ENCODE measurements at places on chromosomes 12 and 14.

DNA sequence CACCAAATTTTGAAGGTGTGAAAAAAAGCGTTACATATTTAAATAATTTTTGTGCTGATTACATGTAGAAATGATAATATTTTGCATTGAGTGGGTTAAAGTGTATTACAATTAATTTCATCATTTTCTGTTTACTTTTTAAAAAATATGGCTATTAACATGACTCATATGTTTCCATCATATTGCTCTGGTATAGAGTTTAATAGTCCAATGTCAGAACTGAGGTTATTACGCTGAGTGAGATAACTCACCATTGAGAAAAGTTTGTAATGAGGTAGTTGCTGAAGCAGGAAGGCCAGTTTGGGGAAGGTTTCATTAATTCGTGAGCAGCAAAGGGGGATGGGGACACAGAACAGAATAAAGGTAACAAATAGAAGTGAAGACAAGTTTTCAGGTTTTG lies 865.7 kb upstream of the MGAT4C start:
- DNase-seq = no peak

GRCh38 chr12:101619026-101619786 lies 24.4 kb downstream of the MYBPC1 start:
- DNase-seq = no peak

DNA sequence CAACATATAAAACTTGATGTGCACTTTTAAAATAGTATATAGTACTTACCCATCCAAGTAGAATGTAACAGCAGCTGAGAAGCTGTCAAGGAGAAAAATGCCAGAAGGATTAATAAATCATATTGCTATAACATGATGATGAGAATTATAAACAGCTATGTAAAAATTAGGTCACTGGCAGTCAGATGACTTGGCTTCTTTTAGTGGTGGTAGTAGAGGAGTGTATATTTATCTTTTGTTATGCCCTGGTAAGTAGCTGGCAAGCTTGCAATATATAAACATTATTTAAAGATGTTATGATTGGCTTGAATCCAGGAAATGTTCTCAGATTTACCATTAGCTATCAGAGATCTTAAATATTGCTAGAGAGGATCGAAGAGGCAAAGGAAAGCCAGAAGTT lies 471.0 kb upstream of the MGAT4C start:
- no peak for DNase-seq

GRCh38 chr12:2267703-2268470 lies 215.1 kb downstream of the CACNA1C start:
- DNase-seq = no peak

DNA sequence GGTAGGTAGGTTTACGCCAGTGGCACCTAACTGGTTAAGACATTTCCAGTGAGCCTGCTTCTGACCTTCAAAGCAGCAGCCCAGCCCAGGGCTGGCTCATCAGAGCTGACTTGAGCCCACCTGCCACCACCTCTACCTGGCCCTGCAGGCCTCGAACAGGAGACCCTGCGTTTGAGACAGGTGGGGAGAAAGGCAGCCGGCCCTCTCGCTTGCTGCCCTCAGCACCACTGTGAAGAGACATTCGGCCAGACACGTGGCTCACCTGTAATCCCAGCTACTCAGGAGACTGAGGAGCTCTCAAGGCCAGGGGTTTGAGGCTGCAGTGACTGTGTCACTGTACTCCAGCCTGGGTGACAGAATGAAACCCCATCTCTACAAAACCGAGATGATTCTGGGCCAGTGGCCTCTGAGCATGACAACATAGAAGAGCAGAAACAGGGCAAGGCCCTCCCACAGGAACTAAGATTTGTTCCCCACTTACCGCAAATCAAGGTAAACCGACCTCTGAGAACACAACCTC lies 74.2 kb downstream of the TESC start:
- no peak for DNase-seq

DNA sequence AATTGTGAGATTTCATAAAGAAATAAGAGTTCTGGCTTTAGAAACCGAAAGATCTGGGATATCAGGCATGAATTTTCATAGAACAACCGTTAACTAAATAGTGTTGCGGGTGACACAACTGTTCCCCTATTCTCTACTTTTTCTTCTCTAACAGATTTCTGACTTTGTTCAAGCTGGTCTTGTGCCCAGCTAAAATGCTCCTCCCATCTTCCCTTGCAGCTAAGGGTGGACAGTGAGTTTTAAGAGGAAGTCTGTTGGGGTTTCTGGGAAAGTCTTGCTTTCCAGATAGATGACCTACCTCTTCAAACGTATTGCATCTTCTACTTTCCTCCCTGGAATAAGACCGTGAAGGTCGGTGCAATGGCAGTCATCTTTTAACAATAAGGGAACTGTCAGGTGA lies 18.7 kb downstream of the CCDC63 start:
- no peak for DNase-seq

- no peak for DNase-seq
Measured at GRCh38 chr14:33833706-33834465, 117.0 kb downstream of the EGLN3 start.

DNA sequence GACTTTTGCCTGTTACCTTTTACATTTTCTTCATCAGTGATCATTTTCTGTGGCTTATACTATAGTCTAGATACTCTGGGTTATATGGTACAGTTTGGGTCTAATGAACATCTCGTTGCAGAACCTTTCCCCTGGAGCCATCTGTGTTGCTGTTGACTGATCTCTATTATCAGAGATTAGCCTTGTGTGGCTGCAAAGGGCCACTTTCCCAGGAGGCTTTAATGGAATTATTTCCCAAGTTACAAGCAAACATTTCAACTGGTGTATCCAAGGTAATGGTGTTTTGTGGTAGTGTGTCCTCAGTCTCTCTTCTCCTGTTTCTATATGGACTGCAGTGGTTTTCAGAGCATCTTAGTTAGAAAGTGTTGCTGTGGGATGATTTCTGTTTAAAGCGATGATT lies 25.9 kb downstream of the UTP20 start:
- peak; percentile 54 for DNase-seq

DNA sequence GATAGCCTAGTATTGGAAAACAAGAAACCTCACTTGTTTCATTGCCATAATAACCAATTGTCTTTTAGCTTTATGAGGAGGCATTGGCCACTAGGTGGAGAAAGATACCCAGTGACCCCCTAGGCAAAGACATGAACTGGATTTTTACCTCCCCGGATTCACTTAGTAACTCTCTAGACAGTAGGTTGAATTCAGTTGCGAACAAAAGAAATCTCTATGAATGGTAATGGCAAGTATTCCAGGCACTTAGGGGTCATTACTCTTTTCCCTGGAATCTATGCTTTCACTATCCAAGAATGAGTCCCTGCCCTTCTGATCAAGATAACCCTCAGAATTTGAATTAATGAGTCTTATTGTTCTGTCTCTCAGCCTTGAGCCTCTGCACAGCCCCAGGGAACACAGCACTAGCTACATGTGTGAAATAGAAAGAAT lies 29.5 kb upstream of the RHOJ start:
- DNase-seq = peak; percentile 57

GRCh38 chr14:92224358-92224954 lies 98.5 kb upstream of the SLC24A4 start:
- no peak for DNase-seq

DNA sequence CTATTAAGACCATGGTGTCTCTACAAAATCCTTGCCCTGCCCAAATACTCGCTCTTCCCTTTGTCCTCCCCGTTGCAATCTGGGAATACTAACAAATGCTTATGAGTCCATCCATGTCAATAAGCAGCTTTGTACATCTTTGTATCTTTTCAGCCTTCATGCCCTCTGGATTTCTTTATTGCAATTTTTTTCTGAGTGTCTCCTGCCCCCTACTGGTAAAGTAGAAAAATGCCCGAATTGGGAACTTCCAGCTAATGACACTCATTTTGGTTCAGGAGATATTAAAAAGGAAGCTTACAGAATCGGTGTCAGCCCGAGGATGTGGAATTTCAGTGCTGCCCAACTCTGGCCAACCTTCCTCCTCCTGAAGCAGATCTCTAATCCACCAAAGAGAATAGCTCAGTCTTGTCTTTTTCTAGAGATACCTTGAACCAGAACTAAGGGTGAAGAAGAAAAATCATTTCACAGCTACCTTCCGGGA lies 46.0 kb downstream of the SH2B3 start:
- DNase-seq = no peak

GRCh38 chr12:95990136-95990535 lies 6.0 kb downstream of the HAL start:
- DNase-seq = no peak

DNA sequence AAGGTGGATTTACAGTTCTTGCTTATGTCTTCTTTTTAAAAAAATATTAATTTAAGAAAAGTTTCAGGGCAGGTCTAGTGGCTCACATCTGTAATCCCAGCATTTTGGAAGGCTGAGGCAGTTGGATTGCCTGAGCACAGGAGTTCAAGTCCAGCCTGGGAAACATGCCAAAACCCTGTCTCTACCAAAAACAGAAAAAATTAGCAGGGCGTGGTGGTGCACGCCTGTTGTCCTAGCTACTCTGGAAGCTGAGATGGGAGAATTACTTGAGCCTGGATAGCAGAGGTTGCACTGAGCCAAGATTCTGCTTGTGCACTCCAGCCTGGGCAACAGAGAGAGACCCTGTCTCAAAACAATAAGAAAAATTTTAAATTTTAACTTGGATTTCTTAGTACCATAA lies 5.4 kb upstream of the TAS2R46 start:
- no peak for DNase-seq

- DNase-seq = no peak
Measured at GRCh38 chr14:87874676-87875075, 118.3 kb downstream of the GALC start.

DNA sequence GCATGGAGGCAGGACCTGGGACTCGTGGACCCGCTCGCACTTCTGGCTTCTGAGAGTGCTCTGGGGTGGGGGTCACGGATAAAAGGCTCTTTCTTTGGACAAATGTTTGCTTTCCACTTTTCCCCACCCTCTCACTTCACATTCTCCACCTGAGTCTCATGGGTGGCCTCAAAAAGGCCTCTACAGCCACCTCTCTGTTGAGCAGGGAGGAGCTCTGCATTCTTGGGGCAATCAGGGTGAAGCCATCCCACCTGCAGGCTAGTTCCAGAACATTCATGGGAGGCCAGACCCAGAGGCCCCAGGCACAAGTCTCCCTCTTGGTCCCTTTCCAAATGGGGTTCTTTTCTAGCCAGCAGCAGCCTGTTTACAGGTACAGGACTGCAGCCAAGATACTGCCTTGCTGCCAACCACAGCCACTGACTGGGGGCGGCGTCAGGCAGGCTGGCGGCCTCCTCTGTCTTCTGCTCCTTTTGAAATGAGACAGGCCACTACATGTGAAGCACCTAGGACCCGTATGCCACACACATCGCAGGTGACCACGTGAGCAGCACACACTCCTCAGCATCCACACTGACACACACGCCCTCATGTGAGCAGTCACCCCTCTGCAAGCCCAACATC lies 18.2 kb upstream of the CEBPE start:
- no peak for DNase-seq

GRCh38 chr12:106984588-106985137 lies 2.3 kb downstream of the MTERF2 start:
- no peak for DNase-seq

GRCh38 chr12:115095073-115095748 lies 411.2 kb upstream of the TBX3 start:
- DNase-seq = no peak

- DNase-seq = no peak
Measured at GRCh38 chr12:101238306-101238705, 28.3 kb upstream of the SLC5A8 start.

DNA sequence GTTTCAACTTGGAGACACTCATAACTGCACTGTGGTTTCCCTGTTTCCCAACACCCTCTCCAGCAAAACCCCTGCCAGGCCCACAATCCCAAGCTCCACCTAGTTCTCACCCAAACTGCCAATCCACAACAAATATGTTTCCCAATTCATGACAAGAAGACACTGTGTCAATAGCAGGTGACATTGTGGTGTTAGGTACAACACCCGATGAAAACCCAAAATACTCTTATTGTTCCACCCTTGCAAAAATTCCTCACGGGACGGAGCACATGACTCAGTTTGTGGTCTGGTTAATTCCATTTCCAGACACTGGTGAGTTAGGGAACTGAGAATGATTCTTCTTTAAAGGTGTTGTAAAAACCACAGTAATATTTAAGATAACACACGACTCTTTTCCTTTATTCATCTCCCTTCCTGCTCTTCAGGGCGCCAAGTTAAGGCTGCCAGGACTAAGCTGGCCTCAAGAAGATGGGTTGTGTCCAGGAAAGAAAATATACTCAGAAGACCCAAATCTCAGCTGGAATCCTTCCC lies 735.5 kb downstream of the MED13L start:
- no peak for DNase-seq

DNA sequence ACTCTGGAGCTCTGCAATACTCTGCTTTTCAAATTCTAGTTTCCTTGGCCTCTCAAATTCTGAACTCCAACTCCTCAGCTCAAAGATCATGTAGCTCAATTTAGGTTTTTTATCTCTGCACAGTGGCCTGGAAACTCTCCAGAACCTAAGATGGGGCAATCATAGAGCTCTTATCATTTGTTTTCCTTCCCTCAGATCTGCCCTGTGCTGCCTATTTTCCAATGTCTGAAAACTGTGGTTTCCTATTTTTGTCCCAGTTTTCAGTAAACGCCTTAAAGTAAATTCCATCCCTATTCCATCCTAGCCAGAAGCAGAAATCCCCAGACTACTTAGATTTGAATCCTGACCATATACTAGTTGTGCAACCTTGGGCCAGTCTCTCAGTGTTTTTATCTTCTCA lies 73.2 kb downstream of the CEP83 start:
- DNase-seq = no peak

DNA sequence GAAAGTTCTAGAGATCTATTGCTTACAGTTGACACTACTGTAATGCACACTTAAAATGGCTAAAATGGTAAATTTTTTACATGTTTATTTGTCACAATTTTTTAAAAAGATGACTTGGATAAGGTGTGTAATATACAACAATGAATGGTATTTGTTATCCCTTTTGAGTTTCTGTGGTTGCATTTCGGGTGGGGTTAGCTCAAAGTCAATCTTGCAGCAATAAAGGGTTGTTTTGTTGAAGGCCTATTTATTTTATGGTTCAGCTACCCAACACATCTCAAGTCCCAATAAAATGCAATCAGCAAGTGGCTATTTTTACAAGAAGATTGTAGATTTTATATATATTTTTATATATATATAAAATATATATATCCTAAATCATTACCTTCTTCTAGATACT lies 22.1 kb downstream of the SNRPF start:
- no peak for DNase-seq

GRCh38 chr12:42698213-42698612 lies 108.7 kb upstream of the PRICKLE1 start:
- no peak for DNase-seq

- DNase-seq = no peak
Measured at GRCh38 chr12:31003861-31004640, 69.6 kb upstream of the DDX11 start.

Data from D341Med (cell line).